ENCODE measurements at places on chromosomes 12 and 14. TPM values are rescaled to one million over a fixed set of nuclear protein-coding genes. Genes with fewer than 3 reads are reported as not detected.

KRT8 gene
- polyA plus RNA-seq, result 0.13 TPM

JDP2 gene
- not detected for polyA plus RNA-seq

RPL10L gene
- polyA plus RNA-seq, result not detected

OAS1 gene
- polyA plus RNA-seq, result 95.4 TPM

ASIC1 gene
- polyA plus RNA-seq, result 0.49 TPM

FLVCR2 gene
- 4.4 TPM for polyA plus RNA-seq

MMP17 gene
- not detected for polyA plus RNA-seq

SENP1 gene
- 11.1 TPM for polyA plus RNA-seq

PELI2 gene
- 0.70 TPM for polyA plus RNA-seq

ADSS1 gene
- 0.68 TPM for polyA plus RNA-seq

TPPP2 gene
- polyA plus RNA-seq, result not detected

CNPY2 gene
- 139 TPM for polyA plus RNA-seq

POTEM gene
- polyA plus RNA-seq, result not detected

SOX5 gene
- polyA plus RNA-seq, result not detected
